ENCODE measurements at places on chromosomes 12 and 14.

- DNase-seq = no peak
Observed at GRCh38 chr14:90056826-90057225, 5.0 kb upstream of the KCNK13 start.

DNA sequence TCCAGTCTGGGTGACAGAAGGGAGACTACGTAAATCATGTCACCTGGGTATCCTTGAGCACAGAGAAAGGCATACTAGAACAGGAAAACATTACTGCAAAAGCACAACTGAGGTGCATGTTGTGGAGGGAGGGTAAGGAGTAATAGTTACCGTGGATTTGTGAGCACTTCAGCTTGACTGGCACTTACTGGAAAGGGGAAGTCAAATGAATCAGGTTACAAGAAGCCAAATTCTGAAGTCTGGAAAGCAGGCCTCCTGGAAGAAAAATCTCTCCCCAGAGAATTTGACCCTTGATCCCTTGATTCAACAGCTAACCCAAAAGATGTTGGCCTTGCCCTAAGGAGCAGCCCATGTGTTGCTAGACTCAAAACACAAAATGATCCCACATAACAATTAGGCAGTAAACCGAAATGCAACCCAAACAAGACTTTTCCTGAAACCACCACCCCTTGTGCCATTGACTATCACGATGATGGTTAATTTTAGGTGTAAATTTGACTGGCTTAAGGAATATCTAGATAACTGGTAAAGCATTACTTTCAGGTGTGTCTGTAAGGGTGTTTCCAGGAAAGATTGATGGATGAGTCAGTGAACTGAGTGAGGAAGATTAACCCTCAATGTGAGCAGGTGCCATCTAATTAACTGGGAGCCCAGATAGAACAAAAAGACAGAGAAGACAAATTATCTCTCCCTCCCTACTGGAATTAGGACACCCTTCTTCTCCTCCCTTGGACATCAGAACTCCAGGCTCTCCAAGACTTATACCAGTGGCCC lies 108.8 kb downstream of the SLC25A21 start:
- DNase-seq = no peak

GRCh38 chr14:52051871-52052270 lies 17.0 kb downstream of the NID2 start:
- DNase-seq = no peak

- DNase-seq = no peak
Observed at GRCh38 chr14:76305268-76305826, 70.6 kb upstream of the ESRRB start.

All from stimulated activated CD4-positive, alpha-beta T cell treated with anti-CD3 and anti-CD28 coated beads, Interleukin-4, amount 100 ng/mL, for 1 hour (primary cell).